Suppressor macrophage treated with lipopolysaccharide for 4 hours (primary cell): ENCODE measurements at places on chromosomes 16 and 17.

GRCh38 chr17:1532836-1533602 lies 16.6 kb upstream of the INPP5K start:
- peak; percentile 25 for DNase-seq

DNA sequence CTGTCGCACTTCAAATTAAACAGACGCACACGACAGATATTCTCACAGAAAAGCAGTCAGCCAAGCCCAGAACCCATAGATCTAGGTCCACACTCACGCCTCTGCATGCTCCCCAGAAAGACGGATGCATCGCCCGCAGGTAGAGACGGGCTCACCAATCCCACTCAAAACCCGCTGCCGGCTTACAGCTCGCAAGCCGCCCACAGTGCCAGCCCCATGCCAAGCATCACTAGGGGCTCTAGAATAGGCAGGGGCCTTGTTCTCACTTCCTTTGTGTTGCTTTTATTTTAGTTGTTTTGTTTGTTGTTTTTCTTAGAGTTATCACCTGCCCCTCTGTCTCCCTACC lies 336 bp upstream of the BMERB1 start:
- DNase-seq = no peak

- no peak for DNase-seq
Observed at GRCh38 chr17:62648251-62648955, 20.9 kb downstream of the MRC2 start.

DNA sequence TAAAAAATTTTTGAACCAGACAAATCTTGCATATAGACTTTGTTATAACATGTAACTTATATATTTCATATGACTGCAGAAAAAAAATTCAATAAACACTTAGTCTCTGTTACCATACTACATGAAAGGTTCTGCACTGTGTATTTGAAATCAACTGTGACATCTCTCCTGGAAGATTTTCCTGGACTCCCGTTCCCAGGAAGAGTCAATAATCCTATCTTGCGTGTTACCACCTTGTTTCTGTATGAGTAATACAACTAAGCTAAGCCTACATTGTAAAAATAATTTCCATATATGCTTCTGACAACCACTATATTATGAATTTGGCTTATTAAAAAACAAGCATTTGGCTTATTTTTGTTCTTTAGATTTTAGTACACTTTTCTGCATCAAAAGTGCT lies 665.6 kb upstream of the SOX9 start:
- no peak for DNase-seq

DNA sequence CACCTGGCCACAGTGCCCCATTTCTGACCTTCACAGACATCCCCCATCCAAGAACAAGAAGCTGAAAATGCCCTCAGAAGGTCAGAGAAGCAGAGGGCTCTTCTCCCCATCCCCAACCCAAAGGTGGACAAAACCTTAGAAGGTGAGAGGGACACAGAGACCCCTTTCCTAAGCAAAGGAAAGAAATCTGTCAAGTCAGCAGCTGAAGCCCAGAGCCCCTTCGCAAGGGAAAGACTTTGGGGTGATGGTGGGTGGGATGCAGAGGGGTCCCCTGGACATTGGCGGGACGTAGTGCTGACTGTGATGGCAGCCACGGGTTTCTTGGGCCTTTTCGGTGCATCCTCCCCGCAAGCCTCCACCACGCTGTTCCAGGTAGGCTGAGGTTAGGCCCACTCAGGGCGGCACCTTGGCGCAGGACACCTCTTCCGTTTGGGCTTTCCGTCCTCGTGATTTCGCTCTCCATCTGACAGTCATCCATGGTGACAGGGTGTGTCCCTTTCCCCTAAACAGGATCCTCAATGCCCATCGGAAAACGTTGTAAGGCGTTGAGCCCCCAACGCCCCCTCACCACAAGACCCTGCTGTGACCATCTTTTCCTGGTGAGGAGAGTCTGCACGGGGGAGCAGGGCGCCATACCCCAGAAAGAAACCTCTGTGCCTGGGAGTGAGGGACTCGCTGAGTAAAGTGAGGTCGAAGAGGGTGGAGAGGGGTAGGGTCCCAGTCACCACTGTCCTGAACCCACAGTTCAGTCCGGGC lies 10.7 kb upstream of the GSDMA start:
- DNase-seq = no peak

GRCh38 chr16:12721841-12722421 lies 81.8 kb downstream of the CPPED1 start:
- no peak for DNase-seq

- no peak for DNase-seq
Observed at GRCh38 chr17:8189041-8189710, 804 bp downstream of the BORCS6 start.

DNA sequence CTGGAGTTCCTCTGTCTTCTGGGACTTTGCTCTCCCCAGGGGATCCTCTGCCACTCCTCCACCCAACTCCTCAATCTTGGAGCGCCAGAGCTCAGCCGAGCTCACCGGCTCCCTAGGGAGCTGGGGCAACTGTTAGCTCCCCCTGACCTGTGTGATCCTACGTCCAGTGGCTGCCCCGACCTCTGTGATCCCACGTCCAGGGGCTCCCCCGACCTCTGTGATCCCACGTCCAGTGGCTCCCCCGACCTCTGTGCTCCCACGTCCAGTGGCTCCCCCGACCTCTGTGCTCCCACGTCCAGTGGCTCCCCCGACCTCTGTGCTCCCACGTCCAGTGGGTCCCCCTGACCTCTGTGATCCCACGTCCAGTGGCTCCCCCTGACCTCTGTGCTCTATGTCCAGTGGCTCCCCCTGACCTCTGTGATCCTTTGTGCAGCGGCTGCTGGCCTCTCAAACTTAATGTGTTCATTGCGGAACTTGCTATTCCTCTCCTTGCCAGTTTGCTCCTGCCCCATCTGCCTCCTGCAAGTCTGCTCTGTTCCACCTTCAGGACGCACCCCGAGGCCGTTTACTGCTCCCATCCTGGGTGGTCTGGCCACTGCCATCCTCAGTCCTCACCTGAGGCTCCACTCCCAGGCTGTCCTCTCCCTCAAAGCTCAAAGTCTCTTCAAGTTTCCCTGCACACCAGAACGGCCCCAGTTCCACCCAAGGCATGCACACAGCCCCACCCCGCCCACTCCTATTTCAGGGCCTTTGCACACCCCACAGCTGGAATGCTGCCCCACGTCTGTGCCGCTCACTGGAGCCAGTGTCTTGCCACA lies 2.8 kb downstream of the VPS9D1 start:
- no peak for DNase-seq

DNA sequence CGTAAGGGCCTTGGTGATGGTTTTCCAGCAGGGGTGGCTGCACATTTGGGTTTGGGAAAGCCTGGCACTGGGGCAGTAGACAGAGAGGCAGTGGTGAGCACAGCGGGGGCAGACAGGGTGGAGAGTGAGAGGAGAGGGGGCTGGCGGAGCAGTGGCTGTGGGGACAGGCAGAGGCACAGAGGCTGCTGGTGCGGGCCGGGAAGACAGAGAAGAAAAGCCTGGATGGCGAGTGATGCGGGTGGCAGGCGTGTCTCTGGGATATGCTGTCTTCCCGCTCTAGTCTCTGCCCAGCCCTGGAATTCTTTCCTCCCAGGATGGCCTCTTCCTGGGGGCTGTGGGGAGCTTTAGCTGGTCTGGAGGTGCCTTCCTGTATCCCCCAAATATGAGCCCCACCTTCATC lies 16.9 kb downstream of the ITGAD start:
- DNase-seq = no peak

GRCh38 chr16:49281843-49282642 lies 405 bp upstream of the CBLN1 start:
- DNase-seq = peak; percentile 93

DNA sequence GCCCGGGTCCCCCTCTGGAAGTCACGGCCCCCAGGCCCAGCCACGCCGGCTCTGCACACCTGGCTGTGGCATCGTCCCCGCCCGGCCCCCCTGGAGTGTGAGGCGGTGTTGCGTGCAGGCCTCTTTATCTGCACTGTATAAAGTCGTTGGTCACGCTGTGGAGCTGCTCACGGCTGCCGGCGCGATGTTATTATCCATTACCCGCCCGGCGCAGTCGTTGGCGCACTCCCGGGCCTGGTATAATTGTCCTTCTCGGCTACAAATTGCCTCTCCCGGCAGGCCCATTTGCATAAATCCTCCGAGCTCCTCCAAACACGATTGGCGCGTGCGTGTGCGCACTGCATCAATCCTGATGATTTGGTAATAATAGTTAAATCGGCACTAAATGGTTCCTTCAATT lies 57.8 kb downstream of the BAHCC1 start:
- no peak for DNase-seq

DNA sequence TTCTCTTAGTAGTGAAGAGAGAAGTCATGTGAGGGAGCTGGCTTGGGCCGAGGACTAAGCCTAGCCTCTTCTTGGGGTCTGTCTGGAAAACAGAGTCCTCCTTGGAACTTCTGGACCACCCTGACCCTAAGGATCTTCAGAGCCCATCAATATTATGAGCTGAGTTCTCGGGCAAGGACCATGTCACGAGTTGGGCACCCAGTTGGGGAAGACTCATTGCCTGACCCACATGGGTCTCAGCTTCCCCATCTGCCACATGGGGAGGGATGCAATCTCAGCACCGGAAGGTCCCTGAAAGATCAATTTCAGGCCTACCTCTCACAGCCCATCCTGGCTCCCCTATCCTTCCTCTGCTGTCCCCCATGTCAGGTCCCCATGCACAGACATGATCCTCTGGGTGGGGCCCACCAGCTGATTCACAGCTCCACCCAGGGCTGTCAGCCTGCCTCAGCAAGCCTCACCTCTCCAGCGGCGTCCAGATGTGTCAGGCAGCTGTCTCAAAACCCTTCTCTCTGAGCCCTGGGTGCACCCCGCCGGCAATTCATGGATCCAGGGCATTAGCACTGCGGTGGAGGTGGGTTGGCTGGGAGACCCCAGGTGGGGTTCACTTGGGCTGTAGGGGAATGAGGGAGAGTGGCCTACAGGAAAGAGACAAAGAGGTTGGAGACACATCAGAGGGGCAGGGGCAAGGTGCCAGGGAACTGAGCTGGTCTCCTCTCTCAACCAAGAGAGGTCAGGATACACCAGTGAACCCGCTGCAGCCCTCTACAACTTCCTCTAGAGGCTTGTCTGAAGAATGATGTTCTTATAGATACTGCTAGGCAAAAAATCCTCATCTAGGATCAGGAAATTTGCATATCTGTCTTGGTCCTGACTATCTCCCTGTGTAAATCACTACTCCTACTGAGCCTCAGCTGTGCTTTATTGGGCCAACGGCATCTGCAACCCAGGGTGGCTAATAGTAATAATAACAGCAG lies 1.8 kb downstream of the NLRP1 start:
- DNase-seq = no peak

- no peak for DNase-seq
Observed at GRCh38 chr17:58492238-58493121, 4.3 kb upstream of the HSF5 start.

GRCh38 chr16:83845263-83845662 lies 37.5 kb downstream of the HSBP1 start:
- DNase-seq = no peak

DNA sequence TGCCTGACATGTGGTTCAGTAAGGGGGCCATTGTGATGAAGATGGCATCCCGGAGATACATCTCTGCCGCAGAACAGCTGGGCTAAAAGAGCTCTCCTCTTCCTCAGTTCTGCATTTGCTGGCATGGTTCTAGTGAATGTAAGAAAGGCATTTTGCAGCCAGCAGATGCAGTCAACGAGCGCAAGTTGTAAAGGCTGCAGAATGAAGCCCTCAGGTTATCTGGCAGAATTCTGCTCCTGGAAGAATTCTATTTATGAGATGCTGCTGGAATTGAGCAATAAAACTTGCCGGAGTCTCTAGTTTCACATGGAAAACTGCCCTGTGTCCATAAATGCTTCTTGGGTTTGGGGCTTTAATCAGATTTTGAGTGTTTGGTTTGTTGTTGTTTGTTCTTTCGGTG lies 176.8 kb upstream of the HSBP1 start:
- DNase-seq = no peak

- peak; percentile 16 for DNase-seq
Observed at GRCh38 chr16:82995924-82996441, 369.2 kb downstream of the CDH13 start.

GRCh38 chr17:79733692-79734070 lies 2.9 kb downstream of the ENPP7 start:
- DNase-seq = no peak

GRCh38 chr16:50889746-50890145 lies 147.9 kb downstream of the CYLD start:
- no peak for DNase-seq

- peak; percentile 68 for DNase-seq
Observed at GRCh38 chr17:31216031-31216751, 80.8 kb downstream of the OMG start.

DNA sequence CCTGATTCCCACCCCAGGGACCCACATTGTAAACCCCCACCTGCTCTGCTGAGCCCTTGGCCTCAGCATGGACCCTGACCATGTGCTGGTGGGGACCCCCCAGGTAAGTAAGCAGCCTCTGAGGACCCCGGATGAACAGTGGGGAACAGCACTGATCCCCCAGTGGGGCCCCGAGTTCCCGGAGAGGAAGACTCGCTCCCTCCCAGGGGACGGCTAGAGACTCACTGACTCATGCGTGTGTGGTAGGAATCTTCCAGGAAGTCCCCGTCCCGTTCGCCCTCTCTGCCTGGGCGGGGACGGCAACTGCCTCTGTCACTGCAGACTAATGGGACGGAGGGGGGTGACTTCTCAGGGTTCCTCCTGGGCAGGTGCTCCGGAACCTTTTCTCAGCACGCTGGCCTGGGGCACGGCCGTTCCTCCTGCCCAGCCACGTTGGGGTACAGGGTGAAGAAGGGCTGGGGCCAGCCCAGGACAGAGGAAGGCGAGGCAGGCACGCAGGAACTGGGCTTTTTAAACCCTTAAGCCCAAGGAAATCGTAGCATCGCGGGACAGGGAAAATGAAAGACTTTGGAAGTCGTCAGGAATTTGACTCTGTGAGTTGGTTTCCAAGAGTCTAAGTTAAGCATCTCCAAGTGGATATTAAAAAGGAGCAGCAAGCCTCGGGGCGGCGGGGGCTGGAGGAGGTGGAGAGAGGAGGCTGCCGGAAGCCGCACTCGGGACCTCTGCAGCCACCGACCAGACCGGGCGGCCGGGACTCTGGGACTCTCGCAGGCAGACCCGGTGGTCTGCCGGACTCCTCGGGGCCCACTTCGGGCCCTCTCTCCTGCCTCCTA lies 178.7 kb downstream of the SEC14L1 start:
- peak; percentile 95 for DNase-seq

DNA sequence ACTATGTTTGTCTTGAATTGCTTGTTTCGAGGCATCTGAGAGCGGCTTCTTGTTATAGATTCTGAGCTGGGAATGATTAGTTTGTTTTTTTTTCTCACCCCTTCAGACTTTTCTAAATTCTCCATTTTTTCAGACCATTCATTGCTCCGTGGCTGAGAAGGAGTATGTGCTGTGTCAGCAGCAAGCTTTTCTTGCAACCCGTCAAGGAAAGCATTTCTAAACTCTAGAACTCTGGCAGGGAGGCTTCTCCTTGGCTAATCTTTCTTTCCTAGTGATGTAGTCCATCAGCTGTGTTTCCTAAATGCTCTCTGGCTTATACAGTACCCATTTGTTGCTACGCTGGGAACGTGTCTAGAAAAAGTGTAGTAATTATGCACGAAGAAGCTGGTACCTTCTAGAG lies 133.5 kb downstream of the FTO start:
- no peak for DNase-seq
